CD8-positive, alpha-beta memory T cell (primary cell): ENCODE measurements at places on chromosomes 7 and 10.

- no peak for DNase-seq
These were observed 395.0 kb downstream of the ZWINT start for GRCh38 chr10:55966101-55966500.

DNA sequence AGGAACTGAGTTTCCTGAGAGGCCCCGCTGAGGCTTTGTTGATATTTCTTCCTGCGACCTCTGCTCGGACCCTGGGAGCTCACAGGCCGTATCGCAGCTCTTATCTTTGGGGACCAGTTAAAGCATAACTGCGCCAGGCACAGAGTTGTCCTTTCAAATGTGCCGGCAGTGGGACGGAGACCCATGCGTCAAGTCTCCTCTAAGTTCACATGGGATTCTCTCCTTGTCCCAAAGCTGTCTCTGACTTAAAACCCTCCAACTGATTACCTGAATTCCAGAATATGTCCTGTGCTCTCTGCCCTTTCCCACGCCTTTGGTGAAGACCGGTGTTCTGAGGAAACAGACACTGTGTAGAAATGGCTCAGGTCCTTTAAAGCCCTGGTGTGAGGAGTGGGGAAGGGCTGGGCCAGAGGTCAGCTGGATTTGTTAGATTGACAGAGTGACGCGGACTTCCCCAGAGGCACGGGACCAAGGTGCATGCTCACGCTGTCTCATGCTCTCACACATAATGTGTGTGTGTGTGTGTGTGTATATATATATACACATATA, 169.8 kb downstream of the EGFR start:
- DNase-seq, result no peak

DNA sequence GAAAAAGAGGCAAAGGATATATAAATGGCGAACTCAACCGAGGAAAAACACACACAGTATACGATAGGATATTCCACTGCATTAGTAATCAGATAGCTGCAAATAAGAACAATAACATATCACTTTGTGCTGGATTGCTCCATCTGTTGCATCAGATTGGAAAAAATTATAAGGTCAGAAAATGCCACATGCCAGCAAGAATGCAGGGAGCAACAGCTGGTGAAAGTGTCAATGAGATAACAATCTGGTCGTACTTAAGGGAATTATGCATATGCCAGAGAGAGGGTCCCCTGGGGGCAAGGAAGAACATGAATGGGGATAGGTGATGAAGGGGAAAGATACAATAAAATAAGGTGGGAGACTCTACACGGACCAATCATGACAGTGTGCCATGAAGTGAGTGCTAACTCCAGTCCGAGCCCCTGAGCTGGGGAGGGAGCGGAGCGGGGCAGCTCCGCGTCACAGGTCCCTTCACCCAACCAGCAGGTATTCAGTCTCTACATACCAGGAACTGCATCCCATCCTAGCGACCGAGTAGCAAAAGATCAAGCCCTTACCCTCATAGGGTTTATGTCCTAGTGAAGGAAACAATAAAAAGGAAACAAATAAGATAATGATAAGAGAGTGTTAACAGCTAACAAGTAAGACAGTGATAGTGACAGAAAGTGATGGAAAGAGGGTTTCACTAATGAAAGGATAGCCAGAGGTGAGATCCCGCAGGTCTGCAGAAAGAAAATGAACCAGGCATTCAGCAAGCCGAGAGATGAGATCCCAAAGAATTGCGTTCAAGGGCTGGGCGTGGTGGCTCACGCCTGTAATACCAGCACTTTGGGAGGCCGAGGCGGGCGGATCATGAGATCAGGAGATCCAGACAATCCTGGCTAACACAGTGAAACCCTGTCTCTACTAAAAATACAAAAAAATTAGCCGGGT, 9.4 kb downstream of the MPP7 start:
- no peak for DNase-seq

GRCh38 chr10:52956861-52957260, 184.3 kb upstream of the MBL2 start:
- DNase-seq, result no peak

DNA sequence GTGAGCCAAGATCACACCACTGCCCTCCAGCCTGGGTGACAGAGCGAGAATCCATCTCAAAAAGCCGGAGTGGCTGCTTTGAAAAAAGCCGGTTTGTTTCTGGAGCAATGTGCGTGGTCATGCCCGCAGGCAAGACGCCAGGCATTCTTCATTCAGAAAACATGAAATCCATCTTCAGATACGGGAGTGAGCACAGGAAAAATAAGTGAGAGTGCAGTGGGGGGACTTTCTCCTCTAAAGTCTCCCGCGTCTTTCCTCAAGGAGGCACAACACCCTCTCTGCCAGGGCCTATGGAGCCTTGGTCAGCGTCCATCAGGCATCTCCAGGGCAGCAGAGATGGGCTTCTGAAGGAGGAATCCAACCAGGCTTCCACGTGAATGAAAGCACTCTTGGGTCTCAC, 62.3 kb upstream of the DGKI start:
- no peak for DNase-seq

DNA sequence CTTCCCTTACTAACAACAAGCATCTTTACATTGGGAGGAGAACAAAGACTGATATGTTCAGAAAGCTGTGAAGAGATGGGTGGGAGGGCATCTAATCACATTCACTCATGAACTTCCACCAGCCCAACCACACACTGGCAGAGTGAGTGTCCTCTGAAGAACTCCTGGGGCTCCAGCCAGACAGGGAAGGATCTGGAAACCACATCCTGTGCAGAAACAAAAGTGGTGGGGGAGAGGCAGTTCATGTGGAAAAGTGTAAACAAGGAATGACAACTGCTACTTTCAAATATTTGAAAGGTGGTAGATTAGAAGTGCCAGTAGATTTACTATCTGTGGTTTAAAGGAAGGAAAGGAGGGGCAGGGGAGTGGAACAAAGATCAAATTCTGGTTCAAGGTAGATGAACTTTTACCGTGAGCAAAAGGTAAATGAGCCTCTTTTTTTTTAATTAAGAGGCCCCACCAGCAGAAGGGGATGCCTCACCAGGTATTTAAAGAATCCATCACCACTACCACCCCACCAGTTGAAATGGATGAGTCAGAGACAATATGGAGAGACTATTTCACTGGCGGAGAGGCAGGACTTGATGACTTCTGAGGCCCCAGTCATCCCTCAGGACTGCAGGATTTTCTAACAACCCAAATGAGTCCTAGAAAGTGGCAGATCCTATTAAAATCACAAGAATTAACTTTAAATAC, 34.5 kb downstream of the GOT1 start:
- DNase-seq, result no peak

DNA sequence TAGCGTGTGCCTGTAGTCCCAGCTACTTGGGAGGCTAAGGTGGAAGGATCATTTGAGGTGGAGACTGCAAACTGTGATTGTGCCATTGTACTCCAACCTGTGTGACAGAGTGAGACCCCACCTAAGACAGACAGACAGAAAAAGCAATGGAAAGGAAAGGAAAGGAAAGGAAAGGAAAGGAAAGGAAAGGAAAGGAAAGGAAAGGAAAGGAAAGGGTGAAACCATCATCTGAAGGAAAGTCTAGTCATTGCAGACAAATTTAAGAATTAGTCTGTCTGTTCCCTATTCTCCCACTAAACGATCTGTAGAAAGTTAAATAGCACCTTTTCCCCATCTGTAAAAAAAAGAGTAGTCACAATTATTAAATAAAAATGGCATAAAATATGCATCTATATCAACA, 91.1 kb upstream of the SKAP2 start:
- no peak for DNase-seq

DNA sequence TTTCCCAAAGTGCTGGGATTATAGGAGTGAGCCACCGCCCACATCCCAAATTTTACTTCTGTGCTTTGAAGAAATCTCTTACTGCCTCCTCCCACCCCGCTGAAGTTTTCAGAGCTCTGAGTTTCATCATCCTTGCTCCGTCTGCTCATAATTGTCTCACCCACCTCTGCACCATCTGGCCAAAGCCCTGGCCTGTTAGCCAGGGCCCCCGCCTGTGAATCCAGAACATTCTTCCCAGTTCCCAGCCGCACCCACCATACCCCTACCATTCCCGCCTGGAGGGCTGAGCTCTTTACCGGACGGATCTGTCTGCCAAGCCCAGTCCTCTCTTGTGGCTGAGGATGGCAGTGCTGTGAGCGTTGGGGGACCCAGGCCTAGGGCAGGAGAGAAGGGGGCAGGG, 14.5 kb downstream of the SSC4D start:
- no peak for DNase-seq

DNA sequence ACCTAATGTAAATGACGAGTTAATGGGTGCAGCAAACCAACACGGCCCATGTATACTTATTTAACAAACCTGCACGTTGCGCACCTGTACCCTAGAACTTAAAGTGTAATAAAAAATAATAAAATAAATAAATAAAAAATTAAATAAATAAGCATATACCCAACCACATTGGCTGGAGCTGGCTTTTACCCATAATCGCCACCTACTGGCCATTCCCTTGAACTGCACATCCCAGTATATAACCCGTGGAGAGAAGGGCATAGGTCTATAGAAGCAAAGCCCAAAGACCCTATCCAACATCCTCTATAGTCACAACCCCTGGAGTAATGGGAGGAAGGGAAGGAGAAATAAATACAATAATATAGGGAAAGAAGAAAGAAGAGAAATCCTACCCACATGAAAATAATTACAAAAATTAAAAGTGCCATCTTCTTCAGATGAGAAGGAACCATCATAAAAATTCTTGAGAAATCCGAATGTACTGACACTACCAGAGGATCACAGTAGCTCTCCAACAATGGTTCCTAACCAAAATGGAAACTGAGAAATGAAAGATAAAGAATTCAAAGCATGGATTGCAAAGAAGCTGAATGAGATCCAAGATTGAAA, 65.6 kb downstream of the TWIST1 start:
- no peak for DNase-seq

DNA sequence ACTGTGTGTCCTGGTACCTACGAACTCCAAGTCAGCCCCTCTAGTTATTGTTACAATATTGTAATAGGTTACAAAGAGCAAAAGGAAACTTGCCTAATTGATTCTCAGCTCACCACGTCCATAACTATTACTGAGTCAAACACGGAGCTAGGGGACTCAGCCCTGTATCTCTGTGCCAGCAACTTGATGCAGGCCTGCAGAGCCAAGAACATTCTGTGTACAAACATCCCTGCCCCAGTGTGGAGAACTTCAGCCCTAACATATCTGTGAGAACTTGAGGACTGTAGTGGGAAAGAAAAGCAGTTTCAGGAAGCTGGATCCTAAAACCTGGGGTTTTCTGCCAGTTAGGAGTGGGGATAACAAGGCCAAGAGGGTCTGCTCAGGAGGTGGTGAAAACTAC, 114.9 kb upstream of the PRSS58 start:
- DNase-seq, result no peak

GRCh38 chr7:28246921-28247461, 66.4 kb upstream of the JAZF1 start:
- no peak for DNase-seq

- DNase-seq, result no peak
These were observed 149.7 kb downstream of the CELF2 start for GRCh38 chr10:11167233-11167966.

GRCh38 chr10:73113551-73113950, 3.3 kb downstream of the NUDT13 start:
- DNase-seq, result no peak

DNA sequence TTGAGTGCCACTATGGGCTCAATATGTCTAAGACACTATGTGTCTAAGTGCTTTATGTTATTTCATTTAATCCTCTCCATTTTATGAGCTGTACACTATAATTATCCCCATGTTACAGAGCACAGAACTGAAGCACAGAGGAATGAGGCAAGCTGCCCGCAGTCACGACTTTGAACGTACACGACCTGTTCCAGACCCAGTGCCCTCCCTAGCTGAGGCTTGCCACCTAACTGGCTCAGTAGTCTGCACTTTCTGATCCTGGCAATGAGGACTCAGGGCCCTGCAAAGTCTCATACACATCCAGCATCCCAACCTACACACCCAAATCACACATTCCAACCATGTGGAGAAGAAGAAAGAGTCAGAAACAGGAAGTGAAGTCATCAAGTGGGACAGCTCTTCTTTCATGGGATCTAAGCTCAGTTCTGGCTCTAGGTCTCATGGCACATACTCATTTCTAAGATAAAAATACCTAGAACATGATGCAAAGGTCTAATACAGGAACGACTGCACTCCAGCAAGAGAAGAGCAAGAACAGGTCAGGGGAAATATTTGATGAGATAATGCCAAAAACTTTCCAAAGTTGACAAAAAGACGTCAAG, 42.4 kb upstream of the DDC start:
- no peak for DNase-seq

DNA sequence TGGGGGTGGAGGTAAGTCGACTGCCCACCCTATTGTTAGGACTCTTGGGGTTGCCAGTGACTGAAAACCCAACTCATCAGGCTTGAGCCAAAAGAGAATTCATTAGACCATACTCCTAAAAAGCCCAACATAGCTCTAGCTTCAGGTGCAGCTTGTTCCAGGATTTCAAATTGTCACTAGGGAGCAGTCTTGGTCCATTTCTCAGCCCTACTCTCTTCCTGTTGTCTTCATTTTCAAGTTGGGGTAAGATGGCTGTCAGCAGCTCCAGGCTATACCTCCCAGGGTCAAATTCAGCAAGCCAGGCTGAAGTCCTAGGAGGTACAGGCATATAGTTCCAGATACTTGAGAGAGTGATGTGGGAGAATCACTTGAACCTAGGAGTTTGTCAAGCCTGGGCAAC, 14.9 kb upstream of the COL13A1 start:
- no peak for DNase-seq

DNA sequence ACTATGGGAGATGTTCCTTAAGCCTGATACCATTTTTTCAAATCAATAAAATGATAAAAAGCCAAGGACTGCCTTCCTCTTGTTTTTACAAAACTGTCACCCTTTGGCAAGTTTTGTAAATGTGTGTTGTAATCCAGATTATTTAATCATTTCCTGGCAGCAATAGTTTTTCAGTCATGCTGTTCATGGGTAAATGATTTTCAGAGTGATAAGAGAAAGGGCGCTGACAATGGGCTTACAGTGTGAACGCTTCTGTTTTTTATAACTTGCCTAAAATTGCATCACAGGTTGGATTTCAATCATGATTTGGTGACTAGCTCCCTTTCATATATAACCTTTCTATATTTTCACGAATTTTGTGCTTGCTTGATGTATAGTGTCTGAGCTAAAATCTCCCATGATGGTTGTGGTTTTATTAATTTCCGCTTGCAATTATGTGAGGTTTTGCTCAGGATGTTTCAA, 19.0 kb upstream of the DMBT1 start:
- no peak for DNase-seq

DNA sequence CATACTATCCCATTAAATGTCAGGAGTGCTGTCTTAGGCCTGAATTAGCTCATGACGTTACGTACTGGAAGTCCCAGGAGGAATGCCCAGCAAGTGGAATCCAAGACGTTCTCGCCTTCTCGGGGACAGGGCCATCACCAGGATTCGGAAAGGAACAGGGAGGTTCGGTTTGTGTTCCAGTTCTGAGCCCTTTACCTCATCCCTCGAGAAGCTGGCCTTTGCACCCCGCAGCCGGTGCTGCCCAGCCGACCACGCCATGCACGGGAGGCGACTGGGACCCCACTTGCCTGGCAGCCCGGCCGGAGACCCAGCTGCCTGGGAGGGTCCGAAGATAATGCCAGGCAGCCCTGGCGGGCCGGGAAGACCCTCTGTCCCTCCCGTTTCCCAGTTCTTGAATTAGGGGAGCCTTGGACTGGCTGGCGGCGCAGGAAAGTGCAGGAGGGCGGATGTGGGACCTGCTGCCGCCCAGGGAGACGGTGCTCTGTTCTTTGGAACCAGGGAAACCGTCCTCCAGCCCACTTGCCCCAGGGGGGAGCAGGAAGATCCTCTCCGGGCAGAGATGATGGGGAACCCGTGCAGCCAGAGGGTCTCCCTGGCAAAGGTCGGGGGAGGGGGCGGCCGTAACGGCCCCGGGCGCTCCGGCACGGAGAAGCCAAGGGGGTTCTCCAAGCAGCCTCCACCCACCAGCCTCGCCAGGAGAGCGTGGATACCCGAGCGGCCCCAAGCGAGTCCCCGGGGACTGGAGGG, 671 bp upstream of the CHST3 start:
- DNase-seq, result no peak
